ENCODE measurements at places on chromosomes 5 and 9.
A peak's percentile ranks its signal among the peaks of the same experiment; 100 is the strongest.

GRCh38 chr5:127358740-127359139 is 68.1 kb downstream of the MEGF10 start:
- no peak for DNase-seq

DNA sequence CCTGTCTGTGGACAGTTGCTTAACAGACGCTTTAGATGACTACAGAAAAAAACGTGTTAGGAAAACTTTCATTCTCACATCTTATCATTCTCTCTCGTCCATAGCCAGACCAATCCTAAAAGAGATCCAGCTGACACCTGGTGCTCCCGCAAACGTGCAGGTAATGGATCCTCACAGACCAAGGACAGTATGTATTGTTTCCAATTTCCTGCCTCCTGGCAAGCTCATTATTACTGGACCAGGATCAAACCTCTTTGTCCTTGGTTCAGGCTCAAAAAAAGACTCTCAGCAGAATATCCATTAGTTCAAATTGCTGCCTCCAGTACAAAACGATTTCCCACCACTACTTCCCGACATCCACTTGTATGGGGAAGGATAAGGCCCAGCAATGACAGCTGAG is 62.4 kb downstream of the SERINC5 start:
- DNase-seq, result no peak

DNA sequence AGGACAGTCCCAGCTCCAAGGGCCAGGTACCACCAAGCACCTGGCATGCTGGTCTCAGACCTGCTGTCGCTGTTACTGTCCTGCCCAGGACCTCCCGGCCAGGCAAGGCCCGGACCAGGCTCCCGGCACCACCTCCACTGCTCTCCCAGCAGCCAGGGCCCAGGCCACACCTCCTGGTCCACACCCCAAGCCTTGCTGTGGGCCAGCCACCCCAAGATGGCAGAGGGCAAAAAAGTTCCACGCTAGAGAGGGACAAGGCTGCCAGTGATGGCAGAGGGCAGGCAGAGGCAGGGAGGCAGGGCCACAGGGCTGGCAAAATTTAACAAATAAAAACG is 1.1 kb downstream of the DNLZ start:
- no peak for DNase-seq

DNA sequence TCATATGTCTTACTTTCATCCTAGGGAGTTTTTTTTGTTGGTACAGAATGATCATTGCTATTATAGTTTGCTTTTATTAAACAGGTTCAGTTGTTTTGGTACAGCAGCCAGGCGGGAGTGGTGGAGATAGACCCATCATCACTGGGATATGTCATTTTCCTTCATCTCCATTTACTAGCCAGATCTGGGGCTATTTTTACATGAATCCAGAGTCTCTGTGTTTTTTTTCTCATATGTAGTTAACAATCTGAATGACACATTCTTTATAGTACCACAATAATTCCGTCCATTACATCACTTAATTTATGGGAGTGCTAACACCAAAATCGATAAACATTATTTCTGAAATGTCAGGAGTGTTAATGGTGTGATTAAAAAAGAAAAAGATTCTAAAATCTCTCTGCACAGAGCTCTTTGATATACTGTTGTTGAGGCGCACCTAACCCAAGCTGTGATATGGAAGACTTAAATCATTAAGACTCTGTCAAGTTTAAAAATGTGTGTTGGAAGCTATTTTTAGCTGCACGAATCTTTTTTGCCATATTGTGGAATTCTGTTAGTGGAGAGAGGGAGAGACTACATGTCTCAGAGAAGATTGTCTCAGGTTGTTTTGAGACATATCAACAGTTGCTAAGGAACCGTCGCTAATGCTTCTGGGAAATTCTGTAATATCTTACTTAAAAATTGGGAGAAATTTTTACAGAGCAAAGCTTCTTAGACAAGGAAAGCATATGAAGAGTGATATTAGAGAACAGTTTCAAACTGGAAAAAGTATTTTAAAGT is 59.6 kb downstream of the RPS23 start:
- no peak for DNase-seq

DNA sequence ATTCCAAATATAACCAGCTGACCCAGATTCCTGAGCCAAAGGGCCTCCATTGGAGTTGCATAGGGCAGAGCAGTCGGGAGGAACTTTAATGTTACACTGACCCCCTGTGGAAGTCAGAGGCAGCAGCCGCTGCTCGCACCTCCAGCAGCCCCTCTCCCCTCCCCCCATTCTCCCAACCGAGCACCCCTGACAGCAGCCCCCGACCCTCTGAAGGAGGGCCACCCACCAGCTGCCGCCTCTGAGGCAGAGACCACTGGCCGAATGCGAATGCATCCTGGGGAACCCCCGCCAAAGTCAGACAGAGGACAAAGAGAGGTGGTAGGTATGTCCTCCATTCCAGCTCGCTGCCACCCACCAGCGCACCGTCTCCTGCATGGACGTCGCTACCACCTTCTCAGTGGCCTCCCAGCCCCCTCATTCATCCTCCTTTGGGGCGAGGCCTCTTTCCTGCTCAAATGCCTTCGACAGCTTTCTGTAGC is 231.0 kb downstream of the CDK5RAP2 start:
- no peak for DNase-seq

GRCh38 chr5:44384816-44385215 is 4.4 kb downstream of the FGF10 start:
- DNase-seq, result no peak

DNA sequence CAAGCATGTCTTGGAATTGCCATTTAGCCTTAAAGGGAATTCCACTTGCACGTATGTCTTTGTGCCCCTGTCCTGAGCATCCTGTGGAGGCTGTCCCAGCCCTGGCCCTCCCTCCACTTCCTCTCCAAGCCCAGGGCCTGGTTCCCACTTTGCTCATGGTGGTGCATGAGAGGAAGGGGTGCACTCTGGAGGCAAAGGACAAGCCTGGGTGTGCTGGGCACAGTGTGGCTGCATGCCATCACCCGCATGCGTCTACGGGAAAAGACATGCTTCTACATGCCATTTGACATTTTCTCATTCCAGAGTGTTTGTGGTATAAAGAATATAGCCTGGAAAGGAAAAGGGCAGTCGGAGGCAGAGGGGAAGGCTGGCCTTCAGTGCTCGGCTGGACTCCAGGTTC is 7.2 kb upstream of the IRX2 start:
- DNase-seq, result no peak

GRCh38 chr9:97978371-97979130 is 4.6 kb upstream of the ANP32B start:
- no peak for DNase-seq

DNA sequence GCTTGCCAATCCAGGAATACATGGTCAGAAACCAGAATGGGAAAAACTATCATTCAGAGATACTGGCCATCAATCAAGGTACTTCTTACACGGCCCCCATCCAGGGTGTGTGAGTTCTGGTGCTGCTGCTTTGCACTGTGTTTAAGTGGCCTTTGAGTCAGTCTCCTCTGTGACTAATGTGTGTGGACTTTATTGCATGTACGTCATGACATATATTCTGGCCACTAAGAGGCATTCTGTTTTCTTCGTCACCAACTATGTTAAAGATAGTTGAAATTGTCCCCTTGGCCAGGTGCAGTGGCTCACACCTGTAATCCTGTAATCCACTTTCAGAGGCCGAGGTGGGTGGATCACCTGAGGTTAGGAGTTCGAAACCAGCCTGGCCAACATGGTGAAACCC is 8.5 kb downstream of the EXOSC3 start:
- no peak for DNase-seq

DNA sequence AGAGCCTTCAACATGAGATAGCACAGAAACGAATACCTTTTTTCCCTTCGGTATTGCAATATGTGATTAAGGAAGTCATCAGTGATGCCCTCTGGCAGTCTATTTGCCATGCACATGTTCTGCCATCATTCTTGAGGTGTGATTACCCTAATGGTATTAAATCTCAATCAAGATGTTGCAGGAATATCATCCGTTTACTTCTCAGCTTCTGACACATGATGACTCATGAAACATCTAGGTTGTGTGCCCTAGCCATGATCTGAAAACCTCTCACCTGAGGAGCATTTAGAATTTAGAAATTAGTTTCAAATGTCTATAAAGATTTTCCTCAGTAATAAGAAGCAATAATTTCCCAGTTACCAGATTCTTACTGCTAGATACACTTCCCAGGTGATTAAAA is 209.1 kb downstream of the ADGRV1 start:
- no peak for DNase-seq

- no peak for DNase-seq
Measured at GRCh38 chr5:111197523-111197922, 26.7 kb upstream of the CAMK4 start.

DNA sequence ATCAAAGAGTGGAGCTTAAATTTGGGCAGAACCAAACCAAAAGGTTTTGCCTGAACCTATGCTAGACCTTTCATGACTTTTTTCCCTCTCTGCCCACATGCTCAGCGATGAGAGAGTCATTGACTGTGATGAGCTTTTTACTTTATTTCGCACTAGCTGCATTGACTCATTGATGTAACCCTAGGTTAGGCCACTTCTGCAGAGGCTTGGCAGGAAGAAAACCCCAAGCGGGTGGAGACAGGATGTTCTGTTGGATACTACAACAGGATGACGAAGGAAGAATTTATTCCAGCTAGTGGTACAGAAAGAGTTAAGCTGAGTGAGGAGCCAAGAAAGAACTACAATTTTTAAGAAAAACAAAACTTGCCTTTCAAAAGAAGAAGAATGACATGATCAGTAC is 18.4 kb downstream of the AGXT2 start:
- no peak for DNase-seq

- DNase-seq, result peak; percentile 12
Measured at GRCh38 chr5:169778622-169779596, 141.8 kb downstream of the DOCK2 start.

GRCh38 chr5:32722957-32723356 is 11.8 kb downstream of the NPR3 start:
- DNase-seq, result no peak

- peak; percentile 51 for DNase-seq
Measured at GRCh38 chr5:120463991-120464626, at the start of gene PRR16. PRR16 (plus strand) TSS chr5:120464300.

DNA sequence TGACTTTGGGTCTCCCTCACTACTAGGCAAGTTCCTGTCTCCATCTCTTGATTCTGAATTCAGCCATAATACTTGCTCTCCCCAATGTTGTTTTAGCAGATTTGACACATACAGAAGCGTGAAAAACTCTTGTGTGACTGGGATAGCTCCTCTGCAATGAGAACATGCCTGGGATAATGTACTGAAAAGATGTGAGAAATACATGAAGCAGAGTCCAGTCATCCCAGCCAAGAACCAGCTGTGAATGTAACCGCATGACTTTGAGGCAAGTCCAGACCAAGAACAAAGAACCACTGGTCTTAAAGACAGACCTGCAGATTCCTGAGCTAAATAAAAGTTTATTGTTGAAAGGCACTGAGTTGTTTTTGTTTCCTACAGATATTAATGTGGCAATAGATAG is 135.0 kb downstream of the NMUR2 start:
- no peak for DNase-seq

DNA sequence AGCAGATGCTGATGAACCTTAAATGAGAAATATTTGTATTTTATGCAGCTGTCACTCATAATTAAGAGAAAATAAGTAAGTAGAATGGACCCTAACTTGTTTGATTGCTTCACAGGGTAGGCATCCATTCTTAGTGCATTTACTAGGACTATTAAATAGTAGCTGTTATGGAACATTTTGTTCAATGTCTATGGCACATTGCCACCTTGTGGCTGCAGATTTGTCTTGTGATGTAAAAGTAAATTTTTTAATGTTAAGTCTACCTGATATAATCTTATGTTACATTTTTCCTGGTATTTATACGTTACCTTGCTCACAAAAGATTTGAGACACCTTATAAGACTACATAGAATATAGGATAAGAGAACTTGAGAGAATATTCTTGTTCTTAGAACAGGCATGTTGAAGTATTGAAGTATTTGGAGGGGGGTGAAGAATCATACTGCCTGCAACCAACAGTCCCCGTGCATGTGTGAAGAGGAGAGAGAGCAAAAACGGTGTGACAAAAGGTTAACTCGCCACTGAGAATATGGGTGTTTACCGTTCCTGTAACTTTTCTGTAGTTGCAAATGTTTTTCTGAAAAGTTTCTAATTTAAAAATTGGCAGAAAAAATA is 161.1 kb downstream of the MAST4 start:
- peak; percentile 8 for DNase-seq

GRCh38 chr9:105132606-105133005 is 111.8 kb upstream of the SLC44A1 start:
- DNase-seq, result no peak

DNA sequence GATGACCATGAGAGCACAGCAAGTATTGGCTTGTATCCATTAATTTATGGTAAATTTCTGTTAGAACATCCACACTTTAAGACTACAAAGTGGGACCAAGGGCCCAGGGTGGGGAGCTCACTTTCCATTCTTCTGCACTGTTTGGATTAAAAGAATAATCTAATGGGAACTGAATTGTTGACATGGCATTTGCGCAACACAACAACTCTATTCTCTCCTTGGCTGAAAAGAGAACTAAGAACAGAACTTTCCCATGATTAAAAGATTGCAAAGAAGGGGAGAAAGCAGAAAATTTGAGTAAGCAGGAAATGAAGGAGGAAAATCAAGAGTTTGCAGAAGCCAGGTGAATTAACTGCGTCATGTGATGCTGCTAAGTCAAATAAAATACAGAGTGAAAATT is 143.4 kb downstream of the HINT1 start:
- DNase-seq, result no peak

- no peak for DNase-seq
Measured at GRCh38 chr9:72743836-72744235, 209.0 kb downstream of the ALDH1A1 start.

DNA sequence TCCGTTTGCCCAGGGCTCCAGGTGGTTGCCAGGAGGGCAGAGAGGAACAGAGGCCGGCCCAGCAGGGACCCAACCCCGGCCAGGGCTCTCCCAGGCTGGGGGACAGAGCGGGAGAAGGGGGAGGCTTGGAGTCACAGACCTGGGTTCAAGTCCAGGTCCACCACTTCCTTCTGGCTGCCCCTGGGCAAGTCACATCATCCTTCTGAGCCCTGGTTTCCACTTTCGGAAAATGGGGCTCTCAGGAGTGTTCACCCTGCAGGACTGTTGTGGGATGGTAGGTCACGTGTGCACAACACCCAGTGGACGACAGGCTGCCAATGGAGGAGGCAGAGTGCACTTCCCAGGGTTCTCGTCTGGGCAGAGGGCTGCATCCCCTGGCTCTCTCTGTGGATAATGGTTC is 245.4 kb downstream of the PBX3 start:
- no peak for DNase-seq

- DNase-seq, result no peak
Measured at GRCh38 chr5:107519900-107520354, 150.8 kb downstream of the EFNA5 start.

DNA sequence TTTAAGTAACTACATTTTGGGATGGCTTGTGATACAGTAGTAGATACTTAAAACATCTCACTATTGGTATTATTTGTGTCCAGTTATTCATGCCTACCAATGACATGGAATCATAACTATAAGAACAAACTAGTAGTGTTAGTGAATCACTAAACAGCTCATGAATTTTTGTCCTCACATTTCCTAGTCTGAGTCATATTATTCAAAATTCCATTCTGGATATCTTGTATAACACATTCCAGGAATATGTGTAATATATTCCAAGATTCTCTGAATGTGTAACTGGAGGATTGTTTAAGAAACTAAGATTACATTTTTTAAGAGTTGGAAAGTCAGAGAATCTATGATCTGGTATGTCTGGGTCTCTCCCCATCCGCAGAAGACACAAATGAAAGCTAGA is 565.3 kb upstream of the ZNF608 start:
- no peak for DNase-seq
